OCI-M1 (cell line): ENCODE measurements at places on chromosomes 7 and 10.

GRCh38 chr10:14687340-14687739 is 87.4 kb downstream of the FAM107B start:
- DNase-seq = no peak

DNA sequence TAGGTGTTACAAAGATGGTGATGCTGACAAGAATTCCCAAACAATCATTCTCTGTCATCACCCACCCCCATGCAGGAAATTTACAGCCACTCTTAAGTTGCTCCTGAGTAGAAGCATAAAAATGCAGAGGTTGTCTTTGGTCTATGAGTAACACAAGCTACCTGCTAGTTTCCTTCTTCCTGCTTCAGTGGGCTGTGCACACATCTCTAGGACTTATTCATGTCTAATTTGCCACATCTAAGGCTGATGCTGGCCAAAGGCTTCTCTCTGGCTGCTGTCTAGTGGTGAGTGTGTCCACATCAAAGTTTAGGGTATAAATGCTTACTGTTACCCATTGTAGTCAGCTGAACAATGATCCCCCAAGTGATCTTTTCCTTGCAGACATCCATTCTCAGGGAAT is 662.5 kb downstream of the TYW1 start:
- no peak for DNase-seq

- DNase-seq = no peak
Measured at GRCh38 chr7:78542541-78542940, 744.0 kb downstream of the PHTF2 start.

DNA sequence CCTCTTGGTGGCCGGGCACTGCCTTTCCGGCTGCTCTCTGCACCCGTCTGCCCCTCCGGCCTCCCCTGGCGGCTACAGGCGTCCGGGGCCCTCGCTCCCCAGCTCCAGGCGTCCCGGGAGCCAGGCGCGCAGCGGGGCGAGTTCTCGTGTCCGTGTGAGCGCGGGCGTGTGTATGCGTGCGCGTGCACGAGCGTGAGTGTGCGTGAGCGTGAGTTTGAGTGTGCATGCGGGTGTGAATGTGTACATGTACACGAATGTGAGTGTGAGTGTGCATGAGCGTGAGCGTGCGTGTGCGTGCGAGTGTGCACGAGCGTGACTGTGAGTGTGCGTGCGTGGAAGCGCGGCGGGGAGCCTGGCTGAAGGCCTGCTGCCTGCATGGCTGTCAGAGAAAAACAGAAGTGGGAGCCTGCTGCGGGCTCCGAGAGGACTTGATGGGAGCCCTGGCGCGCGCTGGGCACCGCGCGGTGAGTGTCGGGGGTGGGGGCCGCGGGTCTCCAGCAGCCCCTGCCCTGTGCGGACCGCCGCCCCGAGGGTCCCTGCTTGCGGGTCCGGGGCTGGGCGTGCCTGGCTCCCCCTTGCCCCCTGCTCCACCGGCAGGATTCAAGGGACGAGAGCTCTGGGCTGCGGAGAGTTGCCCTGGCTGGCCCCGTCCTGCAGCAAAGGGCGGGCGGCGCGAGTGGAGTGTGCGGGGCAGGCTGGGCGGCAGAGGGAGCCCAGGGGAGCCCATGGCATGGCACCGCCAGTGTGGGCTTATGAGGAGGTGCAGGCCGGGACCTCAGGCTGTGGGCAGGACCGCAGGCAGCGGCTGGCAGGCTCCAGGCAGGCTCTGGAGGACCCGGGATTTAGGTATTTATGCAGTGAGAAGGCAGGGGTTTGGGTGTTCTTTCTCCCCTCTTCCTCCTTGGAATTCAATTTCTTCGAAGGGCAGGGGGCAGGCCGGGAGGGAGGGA is 75.8 kb upstream of the EN2 start:
- no peak for DNase-seq

DNA sequence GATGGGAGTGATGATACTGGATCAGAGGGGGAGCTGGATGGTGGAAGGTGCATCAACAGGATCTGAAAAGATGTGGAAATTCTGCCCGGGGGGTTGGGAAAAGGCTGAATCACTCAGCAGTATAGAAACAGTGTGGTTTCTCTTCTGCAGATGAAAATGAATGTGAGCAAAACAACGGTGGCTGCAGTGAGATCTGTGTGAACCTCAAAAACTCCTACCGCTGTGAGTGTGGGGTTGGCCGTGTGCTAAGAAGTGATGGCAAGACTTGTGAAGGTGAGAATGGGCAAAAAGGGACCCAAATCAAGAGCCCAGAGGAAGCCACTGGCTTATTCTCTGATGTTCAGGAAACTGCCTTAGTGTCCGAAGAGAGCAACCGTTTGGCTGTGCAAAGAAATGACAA is 12.9 kb downstream of the OIT3 start:
- DNase-seq = peak; percentile 30

GRCh38 chr10:22346096-22346661 is 883 bp downstream of the SPAG6 start:
- no peak for DNase-seq

GRCh38 chr7:151752816-151753595 is 123.9 kb downstream of the PRKAG2 start:
- no peak for DNase-seq

DNA sequence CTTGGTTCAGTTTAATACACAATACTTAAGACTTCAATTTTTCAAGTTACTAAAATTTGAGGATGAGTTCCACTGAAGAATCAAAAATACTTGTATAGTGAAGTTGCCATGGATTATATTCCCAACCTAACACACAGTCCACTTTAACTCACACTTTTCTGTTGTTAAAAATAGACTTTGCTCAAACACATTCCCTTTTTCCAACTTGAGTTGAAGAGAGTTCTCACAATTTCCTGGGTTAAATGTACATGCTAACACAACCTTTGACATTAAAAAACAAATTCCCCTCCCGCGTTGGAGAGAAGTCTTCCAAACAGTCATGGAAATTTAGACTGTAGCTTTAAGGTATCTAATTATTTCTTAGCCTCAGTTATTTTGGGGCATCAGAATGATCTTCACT is 27.1 kb downstream of the SKIDA1 start:
- no peak for DNase-seq

DNA sequence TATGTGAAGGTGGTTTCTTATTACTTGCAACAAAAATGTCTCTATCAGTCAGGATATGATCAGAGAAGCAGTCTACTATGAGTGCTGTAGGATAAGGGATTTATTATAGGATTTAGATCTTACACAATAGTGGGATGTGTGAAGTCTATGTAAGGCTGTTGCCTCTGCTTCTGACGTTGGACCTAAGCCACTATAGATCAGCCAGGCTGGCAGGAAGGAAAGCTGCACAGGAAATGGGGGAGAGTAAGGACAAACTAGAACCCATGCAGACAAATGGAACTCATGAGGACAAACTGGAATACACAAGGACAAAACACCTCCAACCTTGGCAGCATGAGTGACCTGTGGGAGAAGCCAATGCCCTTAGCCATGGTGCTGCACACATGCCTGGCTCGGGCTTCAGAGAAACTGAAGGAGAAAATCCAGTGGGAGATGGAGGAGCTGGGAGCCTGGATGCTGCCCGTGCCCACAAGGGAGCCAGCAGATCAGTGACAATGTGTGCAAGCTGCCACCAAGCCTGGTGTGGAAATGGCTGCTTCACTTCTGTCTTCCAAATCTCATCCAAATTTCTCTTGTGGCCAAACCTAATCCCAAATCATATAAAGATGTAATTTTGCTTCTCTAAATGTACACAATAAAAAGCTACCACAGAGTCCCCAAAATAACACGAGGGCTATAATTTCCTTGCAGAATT is 147.0 kb upstream of the PCGF5 start:
- DNase-seq = no peak

DNA sequence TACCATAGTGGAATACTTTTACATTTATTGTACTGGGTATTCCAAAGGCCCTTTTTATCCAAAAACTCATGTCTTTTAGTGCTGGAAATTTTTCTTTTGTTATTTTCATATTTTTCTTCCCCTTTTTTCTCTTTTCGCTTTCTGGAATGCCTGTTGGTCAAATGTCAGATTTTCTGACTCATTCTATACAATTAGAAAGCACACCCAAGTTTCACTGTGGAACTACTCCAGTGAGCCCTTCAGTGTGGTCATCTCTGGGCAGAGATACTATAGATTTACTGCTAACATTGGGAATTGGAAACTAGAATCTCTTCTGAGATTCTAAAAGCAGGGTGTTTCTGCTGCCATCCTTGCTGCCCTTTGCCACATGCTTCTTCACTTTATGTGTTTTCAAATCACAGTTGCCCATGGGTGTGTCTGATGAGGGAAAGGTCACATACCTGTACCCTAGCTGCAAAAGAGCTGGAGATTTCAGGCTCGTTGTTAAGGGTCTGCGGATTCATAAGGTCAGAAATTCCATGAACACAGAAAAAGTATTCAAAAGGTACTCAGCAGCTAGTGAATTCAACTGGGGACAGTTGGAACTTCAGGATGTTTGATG is 5.6 kb upstream of the WASL start:
- DNase-seq = peak; percentile 5

DNA sequence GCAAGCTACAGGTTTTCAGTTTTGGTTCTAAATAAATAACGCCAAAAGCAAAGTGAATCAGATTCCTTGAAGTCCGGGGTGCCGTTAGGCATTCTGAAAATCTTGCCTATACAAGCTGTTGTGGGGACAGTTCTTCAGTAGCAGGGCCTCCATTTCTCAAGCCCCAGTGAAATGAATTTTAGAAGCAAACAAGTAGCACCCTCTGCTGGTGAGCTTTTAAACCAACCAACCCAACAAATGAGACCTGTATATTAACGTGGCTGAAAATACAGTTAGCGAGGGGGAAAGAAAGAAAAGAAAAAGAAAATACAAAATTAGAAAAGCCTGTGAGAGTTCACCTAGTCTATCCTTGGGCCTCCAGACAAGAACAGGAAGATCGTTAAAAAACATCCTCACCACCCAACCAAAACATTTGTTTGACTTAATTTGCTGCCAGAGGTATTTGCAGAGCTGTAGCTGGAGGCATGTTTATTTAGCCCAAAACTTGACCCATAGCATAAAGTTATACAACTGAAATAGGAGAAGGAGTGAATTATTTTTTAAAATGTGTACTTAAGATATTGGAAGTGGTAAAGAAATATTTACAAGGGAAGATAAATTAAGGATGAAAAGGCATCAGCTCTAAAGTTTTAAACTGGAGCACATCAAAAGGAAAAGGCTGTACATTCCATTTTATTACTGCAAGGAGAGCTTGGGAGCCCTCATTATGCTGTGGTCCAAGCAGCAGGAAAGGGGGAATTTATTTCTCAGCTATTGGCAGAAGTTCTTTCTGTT is 98.9 kb downstream of the DYNC1I1 start:
- peak; percentile 91 for DNase-seq

DNA sequence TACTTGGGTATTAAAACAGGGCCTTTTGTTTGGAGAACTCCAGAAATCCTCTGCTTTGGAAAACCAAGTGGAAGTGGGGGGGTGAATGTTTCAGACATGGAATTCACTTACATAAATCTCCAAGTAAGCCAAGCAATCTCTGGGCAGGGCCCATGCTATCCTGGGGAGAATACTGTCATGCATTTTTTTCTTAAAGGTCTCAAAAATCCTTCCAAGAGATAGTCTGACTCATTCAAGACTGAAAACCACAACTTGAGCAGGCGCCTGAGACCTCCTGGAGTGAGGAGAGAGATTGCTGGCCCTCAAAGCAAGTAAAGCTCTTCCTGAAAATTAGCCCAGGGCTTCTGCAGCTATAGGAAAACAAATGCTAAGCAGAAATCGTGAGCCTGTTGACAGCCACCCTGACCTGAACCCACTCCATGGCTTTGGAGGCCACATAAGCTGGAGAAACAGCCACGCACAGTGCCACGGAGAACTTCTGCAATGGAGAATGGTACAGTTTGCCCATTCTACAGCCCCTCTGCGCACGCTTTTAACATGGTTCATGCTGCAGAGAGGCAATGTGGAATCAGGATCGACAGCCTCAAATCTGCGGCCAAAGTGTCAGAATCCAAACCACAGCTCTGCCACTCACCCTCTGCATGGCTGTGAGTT is 203.1 kb upstream of the AUTS2 start:
- DNase-seq = no peak

- DNase-seq = no peak
Measured at GRCh38 chr7:17816903-17817302, 123.4 kb downstream of the SNX13 start.

DNA sequence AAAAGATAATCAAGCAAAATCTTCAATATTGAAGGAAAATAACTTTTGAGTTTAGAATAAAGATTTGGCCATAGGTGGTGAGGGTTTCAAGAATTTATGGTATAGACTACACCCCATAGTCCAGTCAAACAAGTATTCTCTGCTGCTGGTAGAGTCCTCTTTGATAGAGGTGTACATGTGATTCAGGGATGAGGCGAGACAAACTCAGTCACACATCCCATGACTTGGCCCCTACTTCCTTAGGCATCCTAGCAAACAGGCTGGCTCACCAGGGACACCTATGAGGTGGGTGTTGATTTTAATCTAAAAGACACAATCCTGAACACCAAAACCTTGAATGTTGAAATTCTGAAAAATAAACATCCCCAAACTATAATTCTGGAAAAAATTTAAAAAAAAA is 78.1 kb upstream of the SLC25A13 start:
- DNase-seq = no peak
